ENCODE measurements at places on chromosomes 2 and 18. TPM values are rescaled to one million over a fixed set of nuclear protein-coding genes. Genes with fewer than 3 reads are reported as not detected.

Gene UPP2
- total RNA-seq = not detected

DNA sequence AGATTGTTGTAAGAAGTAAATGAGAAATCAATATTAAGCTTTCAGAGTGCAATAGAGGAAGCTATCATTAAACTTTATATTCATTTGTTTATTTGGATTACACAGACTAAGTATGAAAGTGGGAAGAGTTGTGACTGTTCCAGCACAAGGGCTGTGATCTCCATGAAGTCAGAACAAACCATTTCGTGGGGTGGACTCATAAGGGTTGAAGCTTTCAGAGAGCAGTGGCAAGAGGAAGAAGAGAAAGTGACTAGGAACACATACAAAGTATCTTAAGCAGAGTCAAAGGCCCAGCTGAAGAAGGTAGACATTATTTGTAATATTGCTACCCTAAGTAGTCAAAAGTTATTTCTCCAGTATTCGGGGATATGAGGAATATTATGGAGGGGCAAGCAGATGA lies 117.0 kb downstream of the ARHGAP15 start:
- no peaks in the 10 kb centered on the region for H3K27me3 ChIP-seq
- no peak overlapping the region for H3K4me3 ChIP-seq
- no peaks in the 10 kb centered on the region for H3K36me3 ChIP-seq
- H3K4me1 ChIP-seq = no peaks in the 10 kb centered on the region
- DNase-seq = no peak

GRCh38 chr2:69181806-69182427 lies 168.9 kb downstream of the ANTXR1 start:
- H3K27me3 ChIP-seq = no peaks in the 10 kb centered on the region
- no peak overlapping the region for H3K4me3 ChIP-seq
- no peaks in the 10 kb centered on the region for H3K36me3 ChIP-seq
- no peaks in the 10 kb centered on the region for H3K4me1 ChIP-seq
- no peak for DNase-seq
- no peak overlapping the region for H3K27ac ChIP-seq

Gene FBXO15
- total RNA-seq = 4.2 TPM

DNA sequence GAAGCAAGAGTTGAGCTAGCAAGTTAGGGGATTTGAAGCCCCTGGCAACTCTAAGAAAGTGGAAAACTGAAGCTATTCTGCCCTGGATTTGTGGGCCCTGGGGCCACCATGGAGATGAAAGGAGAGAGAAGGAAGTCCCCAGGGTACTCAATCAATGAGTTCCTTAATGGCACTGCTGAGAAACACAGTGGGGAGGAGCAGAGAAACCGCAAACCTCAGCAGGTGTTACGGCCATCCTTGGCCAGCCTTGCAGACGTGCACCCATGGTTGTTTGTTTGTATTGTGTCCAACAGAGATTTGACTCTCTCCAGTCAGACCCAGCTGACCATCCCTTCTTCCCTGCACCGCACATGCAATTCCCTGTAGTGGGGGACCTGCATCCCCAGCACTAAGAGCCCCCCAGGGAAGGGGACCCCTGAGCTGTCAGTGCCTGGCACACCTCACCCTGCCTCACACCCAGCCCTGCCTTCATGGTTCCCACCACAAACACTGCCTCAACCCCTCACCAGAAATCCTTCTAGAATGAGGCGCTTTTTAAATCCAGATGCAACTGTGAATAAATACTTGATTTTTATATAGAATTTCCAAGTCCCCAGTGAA lies 255.3 kb downstream of the SH3BP4 start:
- H3K36me3 ChIP-seq = no peaks in the 10 kb centered on the region
- no peaks in the 10 kb centered on the region for H3K4me1 ChIP-seq
- H3K27me3 ChIP-seq = no peaks in the 10 kb centered on the region
- no peak for DNase-seq
- H3K4me3 ChIP-seq = no peak overlapping the region
